ENCODE measurements at places on chromosomes 3 and 15.

- DNase-seq: no peak
Observed at GRCh38 chr3:114554731-114555130, 260.9 kb downstream of the TIGIT start.

- no peak for DNase-seq
Observed at GRCh38 chr3:43152649-43153048, 46.8 kb upstream of the POMGNT2 start.

GRCh38 chr3:170524073-170524472 is 61.8 kb downstream of the SLC7A14 start:
- DNase-seq: no peak

DNA sequence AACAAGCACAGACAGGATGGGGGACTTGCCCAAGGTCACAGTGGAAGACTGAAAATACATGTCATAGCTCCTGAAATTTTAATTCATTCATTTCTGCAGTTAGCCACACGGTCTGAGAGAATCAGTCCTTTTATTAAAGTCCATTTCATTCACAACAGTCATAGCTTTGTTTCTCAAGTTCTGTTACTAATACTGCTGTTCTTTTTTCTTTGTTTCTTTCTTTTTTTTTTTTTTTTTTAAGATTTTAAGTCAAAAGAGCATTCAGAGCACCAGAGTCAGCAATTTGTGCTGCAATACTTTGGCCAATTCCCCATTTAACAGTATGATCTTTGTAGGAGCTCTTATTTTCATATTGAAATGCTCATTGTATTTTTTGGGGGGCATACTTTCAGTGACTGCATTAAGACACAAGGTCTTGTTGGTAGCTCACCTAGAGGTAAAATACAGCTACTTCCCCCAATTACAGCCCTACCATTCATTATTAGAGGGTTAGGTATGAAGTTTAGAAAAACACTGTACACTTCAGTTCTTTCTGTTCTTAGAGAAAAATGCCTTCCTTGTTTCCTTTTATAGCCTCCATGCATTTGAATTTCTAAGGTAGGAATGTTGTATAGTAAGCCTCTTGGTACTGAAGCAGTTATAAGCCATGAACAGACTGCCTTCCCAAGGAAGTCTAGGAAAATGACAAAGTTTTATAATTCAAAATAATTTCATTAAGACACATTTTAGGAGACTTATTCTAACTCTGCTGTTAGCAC is 9.6 kb downstream of the GALK2 start:
- DNase-seq: no peak

DNA sequence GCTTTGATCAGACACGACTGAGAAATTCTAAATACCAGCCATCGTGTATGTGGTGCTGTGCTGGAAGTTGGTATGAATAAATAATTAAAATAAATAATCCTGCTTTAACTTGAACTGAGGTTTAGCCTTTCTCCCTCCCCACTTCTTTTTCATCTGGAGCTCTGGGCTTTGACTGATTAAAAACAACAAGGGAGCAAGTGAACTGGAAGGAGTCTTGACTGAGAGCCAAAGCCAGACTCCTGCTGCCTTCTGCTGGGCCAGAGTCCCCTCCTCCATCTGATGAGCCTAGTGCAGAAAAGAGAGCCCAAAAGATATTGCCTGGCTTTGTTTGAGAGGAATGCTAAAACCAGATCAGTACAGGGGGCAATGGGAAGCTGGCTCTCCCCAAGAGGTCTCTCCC is 96.0 kb downstream of the CCNL1 start:
- no peak for DNase-seq

DNA sequence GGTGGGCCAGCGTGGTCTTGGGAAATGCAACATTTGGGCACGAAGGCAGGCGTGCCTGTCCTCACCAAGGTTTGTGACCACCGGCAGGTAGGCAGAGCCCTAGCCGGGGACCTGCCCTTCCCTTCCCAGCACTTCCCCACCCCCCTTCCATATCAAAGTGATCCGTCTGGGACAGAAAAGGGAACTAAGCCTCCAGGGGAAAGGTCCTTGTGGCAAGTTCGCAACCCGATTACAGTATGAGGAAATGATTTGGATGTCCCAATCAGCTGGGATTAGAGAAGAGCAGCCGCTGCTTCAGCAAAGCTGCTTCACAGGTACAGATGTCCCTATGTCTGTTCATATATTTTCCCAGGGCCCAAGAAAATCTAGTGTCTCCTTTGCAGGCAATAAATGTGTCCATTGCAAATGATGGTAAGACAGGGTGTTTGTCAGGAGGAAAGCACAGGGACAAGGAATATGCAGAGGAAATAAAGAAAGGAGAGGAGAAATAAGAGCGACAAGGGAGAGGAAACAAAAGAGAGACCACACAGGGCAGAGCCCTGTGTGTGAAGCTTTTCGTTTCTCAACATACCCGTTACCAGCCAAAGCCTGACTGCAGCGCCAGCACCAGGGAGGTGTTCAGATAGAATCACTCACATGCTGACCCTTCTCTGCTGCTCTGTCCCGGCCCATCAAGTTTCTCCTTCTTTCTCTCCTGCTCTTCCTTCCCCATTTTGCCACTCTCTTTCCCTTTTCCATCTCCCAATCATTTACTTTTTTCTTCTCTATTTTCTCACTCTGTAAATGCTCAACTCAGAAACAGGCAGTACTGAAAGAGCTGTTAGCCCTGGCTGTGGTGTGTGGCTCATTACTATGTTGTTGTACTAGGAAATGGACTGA is 17.4 kb upstream of the SECISBP2L start:
- no peak for DNase-seq

- DNase-seq: no peak
Observed at GRCh38 chr3:99747915-99748314, 69.7 kb upstream of the CMSS1 start.
